Stimulated activated CD4-positive, alpha-beta T cell treated with anti-CD3 and anti-CD28 coated beads, Interleukin-15, amount 100 ng/mL, for 24 hours (primary cell): ENCODE measurements at places on chromosomes 7 and 10.

DNA sequence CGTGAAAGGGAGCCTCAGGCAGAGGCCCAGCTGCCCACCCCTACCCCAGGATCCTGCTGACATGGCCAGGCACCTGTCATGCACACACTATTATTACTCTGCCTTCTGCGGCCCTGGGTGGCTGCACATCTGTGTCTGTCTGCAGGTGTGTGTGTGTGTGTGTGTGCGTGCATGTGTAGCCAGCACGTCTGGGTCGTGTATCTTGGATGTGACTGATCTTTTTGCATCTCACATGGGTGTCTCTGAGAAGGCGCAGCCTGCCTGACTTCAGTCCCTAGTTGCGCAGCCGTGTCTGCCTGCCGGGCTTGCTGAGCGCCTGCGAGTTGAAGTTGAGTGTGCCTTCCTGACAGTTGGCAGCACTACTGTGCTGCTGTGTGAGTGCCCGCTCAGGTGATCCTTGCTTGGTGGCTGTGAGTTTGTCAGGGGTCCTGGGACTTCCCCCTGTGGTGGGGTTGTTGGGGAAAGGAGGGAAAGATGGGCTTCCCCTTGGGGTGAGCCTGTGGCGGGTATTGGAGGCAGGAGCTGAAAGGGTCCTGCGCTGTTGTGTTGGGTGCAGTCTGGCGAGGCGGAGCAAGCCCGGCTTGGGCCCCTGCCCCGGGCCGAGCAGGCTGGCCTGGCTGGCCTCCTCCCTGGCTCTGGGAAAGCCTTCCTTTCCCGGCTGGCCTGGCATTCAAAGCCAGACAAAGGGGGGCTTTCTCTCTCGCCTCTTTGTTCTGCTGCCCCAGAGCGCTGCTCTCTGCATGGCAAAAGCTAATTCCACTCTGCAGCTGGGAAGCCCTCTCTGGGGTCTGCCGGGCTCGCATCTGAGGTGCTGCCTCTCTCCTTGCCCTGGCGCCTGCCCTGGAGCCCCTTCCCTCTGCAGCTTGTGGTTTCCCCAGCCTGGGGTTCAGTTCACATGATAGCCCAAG, 4.9 kb downstream of the TRIM8 start:
- DNase-seq = peak; percentile 45

- no peak for DNase-seq
Measured at GRCh38 chr10:64515970-64516699, 994.9 kb downstream of the REEP3 start.

DNA sequence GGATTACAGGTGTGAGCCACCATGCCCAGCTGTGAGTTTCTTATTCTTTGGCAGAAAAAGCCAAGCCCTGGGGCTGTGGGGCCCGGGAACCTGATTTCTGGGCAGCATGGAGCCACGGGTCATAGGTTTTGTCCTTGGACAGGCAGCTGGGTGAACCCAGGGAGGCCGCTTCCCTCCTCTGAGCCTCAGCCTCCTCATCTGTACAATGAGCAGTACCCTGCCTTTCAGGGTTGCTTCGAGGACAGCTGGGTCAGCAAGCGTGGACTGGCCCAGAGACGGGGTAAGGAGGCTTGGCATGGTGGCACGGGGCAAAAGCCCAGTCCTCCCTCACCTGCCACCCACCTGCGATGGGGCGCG, 84.1 kb upstream of the GNA12 start:
- no peak for DNase-seq

- DNase-seq = no peak
Measured at GRCh38 chr10:26138613-26139012, 78.0 kb upstream of the GAD2 start.

DNA sequence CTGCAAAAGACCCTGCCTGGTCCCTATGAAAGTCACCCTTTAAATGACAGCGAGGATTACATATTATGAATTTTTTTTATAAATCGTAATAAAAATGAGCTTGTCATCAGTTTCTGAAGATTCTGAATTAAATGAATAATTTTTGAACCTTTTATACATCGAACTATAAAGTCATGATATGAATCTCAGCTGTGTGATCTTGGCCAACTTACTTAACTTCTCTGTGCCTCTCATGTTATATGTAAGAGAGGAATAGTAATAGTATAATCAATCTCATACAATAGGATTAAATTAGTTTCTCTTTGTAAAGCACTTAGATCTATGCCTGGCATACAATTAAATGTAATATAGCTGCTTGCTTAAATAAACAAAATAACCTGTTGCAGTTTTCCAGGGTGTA, 5.3 kb upstream of the ATOH7 start:
- DNase-seq = no peak

- DNase-seq = no peak
Measured at GRCh38 chr10:78802431-78802830, 266.3 kb upstream of the ZMIZ1 start.

GRCh38 chr7:51017576-51018535, 235.2 kb upstream of the GRB10 start:
- DNase-seq = no peak

GRCh38 chr10:60870416-60870728, 73.6 kb downstream of the RHOBTB1 start:
- no peak for DNase-seq

DNA sequence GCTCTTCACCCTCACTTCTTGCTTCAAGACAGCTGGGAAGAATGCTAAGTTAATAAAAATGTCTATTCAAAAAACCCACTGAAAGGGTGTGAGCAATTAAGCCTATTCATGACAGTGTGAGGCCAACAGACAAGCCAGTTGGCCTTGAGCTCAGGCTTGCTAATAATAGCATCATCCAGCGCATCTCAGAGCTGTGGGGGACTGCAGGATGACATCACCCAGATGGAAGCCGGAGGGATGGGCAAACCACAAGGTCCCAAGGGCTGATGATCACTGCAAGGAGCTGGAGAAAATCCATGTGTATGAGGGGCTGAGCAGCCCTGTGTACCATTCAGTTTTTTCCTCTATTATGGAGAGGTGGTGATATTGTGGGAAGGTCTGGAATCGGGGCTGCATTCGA, 770.4 kb downstream of the TNS3 start:
- no peak for DNase-seq

- DNase-seq = peak; percentile 17
Measured at GRCh38 chr10:96306516-96306915, 2.3 kb downstream of the DNTT start.

DNA sequence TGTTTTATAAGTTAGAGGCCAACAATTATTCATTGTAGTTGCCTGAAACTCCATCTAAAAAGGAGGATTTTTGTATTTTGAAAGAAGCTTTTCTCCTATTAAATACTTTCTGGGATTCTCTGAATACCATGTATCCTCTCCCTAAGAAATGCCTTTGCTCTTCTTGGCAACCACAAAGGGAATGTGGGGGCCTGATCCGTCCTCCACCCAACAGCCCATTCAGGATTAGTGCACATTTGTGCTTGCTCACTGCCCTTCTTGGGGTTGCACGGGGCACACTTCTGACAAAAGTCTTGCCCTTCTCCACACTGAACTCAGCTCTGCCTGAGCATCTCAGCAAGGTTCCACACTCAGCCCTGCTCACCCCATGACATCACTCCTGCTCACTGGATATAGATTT, 194.2 kb downstream of the SLC25A13 start:
- DNase-seq = no peak

DNA sequence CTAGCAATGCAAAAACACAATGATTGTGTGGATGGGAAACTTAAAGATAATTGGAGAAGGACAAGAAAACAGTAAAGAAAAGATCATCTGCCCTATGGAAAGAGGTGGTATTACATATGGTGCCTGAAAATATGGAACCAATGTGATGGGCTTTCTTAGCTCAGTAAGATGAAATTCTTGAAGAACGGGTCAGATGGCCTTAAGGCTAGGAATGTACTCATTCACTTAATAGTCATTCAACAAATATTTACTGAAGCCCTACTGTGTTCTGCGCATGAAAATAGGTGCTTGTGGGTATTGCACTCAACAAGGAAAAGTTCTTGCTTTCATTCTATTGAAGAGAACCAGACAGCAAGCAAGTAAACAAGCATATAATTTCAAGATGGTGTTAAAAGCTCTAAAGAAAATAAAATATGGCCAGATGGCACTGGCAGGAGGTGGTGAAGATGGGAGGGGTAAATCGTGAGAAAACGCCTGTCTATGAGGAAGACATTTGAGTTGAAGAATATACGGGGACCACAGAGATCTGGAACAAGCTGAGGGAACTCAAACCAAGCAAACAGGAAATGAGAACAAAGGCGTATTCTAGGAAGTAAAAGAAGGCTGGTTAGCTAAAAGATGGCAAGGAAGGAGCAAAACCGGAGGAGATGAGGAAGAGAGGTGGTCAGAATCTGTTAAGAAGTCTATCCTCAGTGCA, 179.7 kb downstream of the ANK3 start:
- no peak for DNase-seq

- no peak for DNase-seq
Measured at GRCh38 chr7:81883801-81884393, 114.0 kb upstream of the HGF start.

GRCh38 chr7:117110480-117111315, 157.4 kb downstream of the ST7 start:
- peak; percentile 63 for DNase-seq

GRCh38 chr7:20270867-20271266, 53.7 kb upstream of the MACC1 start:
- DNase-seq = no peak

DNA sequence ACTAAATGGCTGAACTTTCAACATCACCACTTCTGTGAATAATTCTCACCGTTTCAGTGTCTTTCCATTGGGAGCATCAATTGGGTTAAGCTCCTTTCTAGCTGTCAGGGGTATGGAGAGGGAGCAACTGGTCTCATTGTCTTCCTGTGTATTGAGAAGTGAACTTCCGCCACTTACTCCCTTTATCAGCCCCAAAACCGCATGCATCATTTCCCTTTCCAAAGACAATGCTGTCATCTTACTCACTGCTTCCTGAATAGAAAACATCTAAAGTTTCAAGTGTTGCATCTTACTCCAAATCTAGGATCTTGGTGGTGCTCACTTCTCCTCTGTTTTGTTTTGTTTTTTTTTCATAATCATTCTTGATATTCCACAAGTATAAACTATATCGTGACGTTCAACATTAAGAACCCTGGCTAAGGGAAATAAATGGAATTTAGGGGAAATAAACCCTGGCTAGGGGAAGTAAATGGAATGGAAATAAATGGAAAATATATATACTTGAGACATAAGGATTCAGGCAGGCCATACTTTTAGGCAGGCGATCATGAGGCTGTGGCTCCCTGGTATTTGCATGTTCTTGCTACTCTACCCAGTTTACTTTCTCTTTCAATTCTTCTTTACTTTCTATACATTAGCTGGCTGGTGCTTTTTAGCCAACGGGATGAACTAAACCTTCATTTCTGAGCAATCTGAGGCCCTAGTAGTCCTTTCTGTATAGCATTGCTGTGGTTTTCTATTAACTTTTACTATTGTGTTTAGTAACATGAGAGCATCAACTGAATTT, 371.9 kb downstream of the BMPER start:
- no peak for DNase-seq

- DNase-seq = no peak
Measured at GRCh38 chr10:3750006-3750816, 34.8 kb downstream of the KLF6 start.

DNA sequence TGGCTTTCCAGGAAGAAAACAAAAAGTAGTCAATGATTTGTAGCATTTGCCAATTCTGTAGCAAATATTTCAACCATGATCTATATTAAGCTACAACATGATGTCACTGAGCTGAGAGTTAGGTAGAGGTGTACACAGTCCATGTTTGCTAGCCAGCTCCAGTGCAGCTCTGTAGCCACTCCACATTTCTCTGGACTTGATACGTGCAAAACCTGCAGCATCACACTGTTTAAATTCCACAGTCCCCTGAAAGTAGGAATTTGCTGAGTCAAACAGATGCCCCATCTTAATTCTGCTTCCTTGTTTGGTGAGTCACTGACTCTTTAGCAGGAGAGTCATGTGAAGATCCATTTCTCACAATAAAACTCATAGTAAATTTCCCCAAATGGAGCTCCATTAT, 89.8 kb upstream of the LRRTM3 start:
- DNase-seq = no peak

GRCh38 chr7:148584154-148584827, 6.3 kb upstream of the C7orf33 start:
- peak; percentile 35 for DNase-seq

DNA sequence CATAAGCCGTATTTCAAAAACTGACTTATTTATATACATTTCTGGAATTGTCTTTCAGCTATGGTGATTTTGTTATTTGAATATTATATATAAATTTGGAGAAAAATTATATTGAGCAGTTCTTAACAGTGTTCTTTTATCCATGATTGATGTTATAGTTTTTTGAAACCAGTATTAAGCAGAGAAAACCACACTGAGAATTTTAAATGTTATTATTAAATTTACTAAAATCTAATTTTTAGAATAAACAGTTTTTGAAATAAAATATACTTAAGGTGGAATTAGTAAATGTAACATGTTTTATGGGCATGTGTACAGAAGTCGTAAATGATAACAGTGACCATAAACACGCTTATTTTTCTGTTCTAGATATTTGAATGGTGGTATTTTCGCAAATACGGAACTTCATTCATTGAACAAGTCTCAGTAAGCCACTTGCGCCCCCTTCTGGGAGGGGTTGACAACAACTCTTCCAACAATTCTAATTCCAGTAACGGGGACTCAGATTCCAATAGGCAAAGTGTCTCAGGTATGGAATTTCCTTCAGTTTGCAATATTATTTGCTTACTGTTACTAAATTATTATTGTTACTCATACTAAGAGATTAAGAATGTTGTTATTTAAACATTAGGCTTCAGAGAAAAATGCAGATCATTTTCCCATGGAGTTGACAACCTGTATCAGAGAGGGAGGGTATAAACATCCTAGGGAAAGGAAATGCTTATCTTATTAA, 166.1 kb downstream of the ST7 start:
- peak; percentile 88 for DNase-seq
